ENCODE measurements at places on chromosomes 7 and 10. TPM values are rescaled to one million over a fixed set of nuclear protein-coding genes. Genes with fewer than 3 reads are reported as not detected.

MYL7 gene
- not detected for total RNA-seq

MCM10 gene
- 0.40 TPM for total RNA-seq

C10orf62 gene
- 1.0 TPM for total RNA-seq

CHAT gene
- 0.86 TPM for total RNA-seq

FFAR4 gene
- 6.1 TPM for total RNA-seq

ABCC2 gene
- 183 TPM for total RNA-seq

MOGAT3 gene
- 0.14 TPM for total RNA-seq

OR2A42 gene
- total RNA-seq = not detected

MYO3A gene
- 0.06 TPM for total RNA-seq

TLX1 gene
- not detected for total RNA-seq

SLC18A3 gene
- 0.20 TPM for total RNA-seq

AP4M1 gene
- total RNA-seq = 34.1 TPM

- peak; percentile 9 for DNase-seq
These were observed 198.9 kb downstream of the WDR37 start for GRCh38 chr10:1255118-1255517.

DNA sequence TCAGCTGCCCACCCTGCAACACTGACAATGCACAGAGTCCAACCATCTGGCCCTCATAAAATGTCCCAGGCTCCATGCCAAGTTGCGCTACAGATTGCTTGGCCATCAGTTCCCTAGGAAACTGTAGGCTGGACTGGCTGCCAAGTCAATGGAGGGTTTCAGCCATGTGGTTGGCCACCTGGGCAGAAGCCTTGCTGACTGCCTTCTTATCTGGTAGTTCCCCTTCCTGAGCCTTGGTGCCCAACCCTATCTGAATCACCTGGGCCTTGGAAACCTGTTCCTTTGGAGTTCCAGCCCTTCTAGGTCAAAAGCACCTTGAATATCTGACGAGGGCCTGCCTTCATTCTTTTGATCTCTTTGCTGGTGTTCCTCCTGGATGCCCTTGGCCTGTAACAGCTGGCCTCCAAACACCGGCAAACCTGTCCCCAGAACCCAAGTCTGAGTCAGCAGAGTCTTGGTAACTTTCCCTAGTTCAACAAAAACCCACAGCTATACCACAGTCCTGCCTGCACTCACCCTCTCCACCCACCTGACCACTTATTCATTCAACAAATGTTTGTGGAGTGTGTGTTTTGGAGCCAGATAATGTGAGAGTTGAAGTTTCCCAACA lies 37.4 kb upstream of the KDM7A start:
- DNase-seq = peak; percentile 39

- DNase-seq = no peak
These were observed 140.5 kb downstream of the TWIST1 start for GRCh38 chr7:18976715-18977471.

DNA sequence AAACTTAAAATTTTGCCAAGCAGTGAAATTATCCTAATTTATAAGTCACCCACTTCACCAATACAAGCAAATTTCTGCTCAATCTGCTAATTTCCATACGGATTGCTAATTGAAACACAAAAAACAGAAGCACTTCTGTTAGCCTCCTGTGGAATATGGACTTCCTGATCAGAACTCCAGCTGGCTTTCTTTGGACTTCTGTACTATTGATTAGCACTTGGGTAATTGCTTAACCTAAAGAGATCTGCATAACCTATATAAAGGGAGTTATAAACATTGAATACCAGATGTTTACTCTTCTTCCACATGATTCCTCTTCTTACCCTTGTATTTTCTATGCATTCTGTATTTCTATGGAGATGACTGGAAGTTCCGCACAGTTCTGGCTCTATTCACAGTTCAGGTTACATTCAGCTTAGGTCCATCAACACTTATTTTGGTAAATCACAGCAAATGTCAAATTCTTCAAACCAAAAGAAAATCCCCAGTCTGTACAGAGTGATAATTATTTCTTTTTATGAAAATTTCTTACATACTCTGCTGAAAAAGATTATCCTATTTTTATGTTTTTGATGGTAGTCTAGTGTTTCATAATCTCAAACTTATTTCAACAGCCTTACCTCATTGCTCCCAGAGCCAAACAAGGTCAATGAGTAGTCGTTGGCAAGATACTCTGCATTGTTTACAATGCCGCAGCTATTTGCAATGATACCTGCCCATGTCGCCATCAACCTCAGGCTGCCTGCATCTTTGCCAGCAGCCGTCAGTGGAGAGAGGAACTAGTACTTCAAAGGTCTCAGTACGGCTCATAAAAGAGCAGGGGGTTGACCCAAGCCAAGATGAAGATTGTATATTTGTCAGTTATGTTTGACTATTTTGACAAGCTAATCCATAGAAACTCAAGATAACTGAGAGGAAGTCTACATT lies 225.6 kb downstream of the AHR start:
- peak; percentile 72 for DNase-seq

DNA sequence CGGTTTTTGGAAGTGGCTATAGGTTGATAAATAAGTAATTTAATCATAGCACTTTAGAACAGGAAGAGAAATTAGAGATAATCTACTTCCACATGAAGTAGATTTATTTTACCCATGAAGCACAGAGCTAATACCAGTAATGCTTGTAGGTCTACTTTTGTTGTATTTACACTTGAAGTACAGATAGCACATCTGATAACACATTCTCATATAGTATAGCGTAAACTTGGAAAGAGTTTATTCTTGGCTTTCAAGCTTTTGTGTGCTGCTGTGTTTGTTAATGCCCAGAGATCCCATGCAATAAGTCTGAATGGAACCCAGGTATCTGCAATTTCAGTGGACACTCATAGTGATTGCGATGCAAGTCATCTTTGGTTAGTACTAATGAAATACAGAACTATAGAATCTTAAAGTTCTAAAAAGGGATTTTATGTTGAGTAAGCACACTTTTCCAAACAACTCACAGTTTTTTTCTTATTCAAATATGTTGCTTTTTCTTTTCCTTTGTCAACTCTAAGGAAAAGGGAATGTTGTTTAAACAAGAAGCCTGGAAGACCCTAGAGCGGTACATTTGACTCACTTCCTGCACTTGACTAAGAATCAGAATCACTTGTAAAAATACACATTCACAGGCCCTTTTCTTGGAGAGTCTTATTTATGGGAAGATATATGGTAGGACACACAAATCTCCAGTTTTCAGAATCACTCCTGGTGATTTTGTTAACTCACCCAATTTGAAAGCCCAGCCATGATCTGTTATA lies 105.8 kb downstream of the GNAI1 start:
- DNase-seq = no peak

GRCh38 chr7:132869166-132869861 lies 212.6 kb downstream of the CHCHD3 start:
- DNase-seq = no peak

DNA sequence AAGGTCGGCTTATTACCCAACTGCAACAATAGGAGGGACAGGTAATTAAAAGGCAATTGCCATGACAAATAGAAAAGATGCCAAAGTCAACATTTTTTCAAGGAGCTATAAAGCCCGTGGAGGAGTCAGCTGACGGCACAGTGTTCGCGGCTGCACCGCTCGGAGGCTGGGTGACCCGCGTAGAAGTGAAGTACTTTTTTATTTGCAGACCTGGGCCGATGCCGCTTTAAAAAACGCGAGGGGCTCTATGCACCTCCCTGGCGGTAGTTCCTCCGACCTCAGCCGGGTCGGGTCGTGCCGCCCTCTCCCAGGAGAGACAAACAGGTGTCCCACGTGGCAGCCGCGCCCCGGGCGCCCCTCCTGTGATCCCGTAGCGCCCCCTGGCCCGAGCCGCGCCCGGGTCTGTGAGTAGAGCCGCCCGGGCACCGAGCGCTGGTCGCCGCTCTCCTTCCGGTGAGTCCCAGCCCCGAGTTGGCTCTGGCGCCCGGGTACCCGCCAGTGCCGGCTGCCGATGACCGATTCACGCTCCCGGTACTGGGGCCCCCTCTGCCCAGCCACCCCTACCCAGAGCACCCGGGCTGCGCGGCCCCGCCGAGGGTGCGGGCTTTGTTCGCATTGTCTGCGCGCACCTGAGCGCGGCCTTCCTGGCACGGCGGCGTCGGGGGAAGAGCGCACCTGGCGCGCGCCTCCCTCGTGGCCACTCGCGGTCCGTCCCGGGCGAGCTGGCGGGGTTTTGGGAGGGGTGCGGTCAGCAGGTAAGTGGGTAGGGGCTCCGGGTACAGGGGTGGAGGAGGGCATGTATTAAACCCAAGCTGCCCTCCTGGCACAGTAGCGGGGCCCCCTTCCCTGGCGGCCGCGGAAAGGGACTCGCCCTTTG lies at the start of gene VWA2:
Gene VWA2, plus strand, starts transcription at position 138 of the 877 bp plus-strand sequence. CDS start 9,460 bp downstream, outside the sequence.
- DNase-seq = no peak

DNA sequence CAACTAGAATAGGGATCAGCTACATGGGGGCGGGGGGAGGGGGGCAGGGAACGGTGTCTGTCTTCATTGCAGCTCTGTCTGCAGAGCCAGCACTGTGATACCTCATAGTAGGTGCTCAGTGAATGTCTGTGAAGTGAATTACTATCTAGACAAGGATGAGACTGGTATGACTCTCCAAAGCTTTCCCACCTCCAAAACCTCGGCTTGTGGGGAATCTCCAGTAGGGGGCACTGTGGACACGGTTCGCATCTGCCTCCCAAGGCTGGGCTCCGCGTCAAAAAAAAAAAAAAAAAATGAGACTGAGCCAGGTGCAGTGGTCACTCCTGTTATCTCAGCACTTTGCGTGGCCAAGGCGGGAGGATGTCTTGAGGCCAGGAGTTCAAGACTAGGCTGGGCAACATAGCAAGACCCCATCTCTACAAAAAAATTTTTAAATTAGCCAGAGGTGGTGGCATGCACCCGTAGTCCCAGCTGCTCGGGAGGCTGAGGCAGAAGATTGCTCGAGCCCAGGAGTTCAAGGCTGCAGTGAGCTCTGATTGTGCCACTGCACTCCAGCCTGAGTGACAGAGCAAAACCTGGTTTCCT lies 9.6 kb downstream of the TRIM56 start:
- DNase-seq = peak; percentile 53

DNA sequence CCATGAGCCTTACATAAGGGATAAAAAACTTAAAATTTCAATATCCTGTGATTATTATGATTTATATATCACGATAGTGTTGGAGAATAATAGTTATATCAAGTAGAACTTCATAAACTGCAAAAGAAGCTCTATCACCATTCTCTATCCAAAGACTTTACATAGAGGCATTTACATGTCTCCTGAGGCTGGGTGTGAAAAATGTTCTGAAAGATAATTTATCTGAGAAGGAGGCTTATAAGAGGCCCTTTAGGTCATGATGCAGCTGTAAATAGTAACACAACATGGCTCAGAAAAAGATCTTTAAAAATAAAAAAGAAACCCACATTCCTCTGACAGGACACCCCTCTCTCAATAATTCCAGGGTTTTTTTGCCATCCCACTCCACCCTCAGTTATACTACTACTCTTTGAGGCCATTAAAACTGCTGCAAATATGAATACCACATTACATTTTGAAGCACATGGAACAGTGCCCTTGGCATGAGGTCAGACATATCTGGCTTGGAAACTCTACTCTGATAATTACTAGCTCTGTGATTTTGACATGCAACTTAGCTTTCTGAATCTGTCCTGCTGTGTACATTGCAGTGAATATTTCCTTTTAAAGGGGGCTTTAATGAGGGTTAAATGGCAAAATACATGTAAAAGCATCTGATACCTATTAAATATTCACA lies 55.5 kb downstream of the SLC16A12 start:
- DNase-seq = no peak

- DNase-seq = no peak
These were observed 31.5 kb downstream of the MPLKIP start for GRCh38 chr7:40102897-40103296.

GRCh38 chr7:39838326-39838725 lies 111.7 kb upstream of the CDK13 start:
- DNase-seq = no peak

DNA sequence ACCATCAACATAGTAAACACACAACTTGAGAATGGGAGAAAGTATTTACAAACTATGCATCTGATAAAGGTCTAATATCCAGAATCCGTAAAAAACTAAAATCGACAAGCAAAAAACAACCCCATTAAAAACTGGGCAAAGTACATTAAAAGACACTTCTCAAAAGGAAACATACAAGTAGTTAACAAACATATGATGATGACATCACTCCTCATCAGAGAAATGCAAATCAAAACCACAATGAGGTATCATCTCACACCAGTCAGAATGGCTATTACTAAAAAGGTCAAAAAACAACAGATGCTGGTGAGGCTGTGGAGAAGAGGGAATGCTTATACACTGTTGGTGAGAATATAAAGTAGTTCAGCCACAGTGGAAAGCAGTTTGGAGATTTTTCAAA lies 125.1 kb downstream of the TFPI2 start:
- no peak for DNase-seq

- no peak for DNase-seq
These were observed 226.1 kb downstream of the GLRX3 start for GRCh38 chr10:130362308-130362761.

- DNase-seq = no peak
These were observed 58.6 kb downstream of the TPK1 start for GRCh38 chr7:144777005-144777839.

- DNase-seq = no peak
These were observed 213.9 kb upstream of the SH2B2 start for GRCh38 chr7:102072636-102073209.

- DNase-seq = no peak
These were observed 30.5 kb upstream of the ZRANB1 start for GRCh38 chr10:124911124-124912067.

GRCh38 chr7:144720710-144721109 lies 115.1 kb downstream of the TPK1 start:
- DNase-seq = no peak

DNA sequence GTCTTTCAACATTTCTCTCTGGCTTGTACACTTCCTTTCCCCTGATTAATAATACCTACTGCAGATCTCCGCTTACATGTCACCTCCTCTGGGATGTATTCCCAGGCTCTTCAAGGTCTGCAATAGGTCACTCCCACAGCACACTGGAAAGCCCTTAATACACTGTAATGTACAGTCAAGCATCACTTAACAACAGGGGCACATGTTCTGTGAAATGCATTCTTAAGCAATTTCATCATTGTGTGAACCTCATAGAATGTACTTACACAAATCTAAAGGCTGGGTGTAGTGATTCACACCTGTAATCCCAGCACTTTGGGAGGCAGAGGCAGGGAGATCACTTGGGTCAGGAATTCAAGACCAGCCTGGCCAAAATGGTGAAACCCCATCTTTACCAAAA lies 1.9 kb downstream of the COX15 start:
- no peak for DNase-seq

GRCh38 chr10:105148456-105148855 lies 507.4 kb downstream of the SORCS3 start:
- no peak for DNase-seq

- DNase-seq = no peak
These were observed 200.1 kb downstream of the SLC25A13 start for GRCh38 chr7:96121752-96122151.
